Activated CD8-positive, alpha-beta T cell treated with anti-CD3 and anti-CD28 coated beads, Interleukin-2, amount 10 ng/mL, durations not matched to agents 7 days and 5 days (primary cell): ENCODE measurements at places on chromosomes 3 and 15. TPM values are rescaled to one million over a fixed set of nuclear protein-coding genes. Genes with fewer than 3 reads are reported as not detected.

DNA sequence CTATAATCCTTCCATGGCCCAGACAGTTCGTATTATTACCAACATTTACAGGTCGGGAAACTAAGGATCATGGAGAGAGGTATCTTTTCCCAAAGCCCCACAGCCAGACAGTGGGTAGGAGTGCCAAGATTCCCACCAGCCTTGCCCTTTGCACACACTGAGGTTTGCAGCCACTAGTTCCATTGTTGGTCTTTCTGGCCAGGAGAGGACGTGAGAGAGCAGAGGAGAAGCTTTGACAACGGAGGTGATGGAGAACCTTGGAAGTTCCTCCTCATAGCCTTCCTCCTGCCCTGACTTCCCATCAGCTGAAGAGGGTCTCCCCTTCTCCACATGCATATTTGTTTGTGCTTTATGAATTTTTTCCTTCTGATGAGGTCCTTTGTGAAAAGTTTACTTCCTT is 50.5 kb upstream of the PLCL2 start:
- peaks cover 25% of the 10 kb centered on the region for H3K4me1 ChIP-seq
- no peak overlapping the region for H3K4me3 ChIP-seq
- H3K27me3 ChIP-seq, result no peaks in the 10 kb centered on the region
- H3K36me3 ChIP-seq, result no peaks in the 10 kb centered on the region
- H3K27ac ChIP-seq, result no peak overlapping the region

DNA sequence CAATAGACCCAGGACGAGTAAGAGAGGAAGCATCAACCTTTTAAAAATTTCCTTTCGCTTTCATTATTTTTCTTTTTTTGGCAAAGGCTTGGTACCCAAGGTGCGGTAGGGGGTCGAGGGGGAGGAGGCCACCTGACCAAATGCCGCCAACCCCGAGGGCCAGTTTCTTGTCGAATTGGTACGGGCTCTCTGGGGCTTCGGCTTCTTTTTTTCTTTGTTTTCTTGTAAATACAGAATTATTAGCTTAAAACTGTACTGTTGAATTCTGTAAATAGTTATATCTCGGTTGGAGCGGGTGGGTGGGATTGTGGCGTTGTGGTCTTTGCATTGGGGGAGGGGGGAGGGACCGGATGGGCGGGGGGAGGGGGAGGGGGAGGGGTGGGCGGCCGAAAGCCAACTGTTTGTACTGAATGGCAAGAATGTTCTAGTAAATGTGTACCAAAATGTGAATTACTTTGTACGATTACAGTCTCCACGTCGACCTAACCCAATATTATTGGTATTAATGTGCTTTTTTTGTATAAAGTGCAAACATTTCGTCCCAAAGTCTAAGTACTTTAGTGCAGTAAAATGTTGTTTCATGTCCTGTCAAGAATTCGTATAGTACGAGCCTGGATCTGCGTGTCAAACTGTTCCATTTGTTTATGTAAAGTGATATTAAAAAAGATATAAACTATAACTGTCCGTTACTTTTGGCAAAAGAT is 4.7 kb downstream of the ZIC1 start:
- H3K4me3 ChIP-seq, result peak overlapping the region; percentile 48
- peak overlapping the region; percentile 60 for H3K27ac ChIP-seq
- H3K36me3 ChIP-seq, result peaks cover 18% of the 10 kb centered on the region
- DNase-seq, result no peak
- H3K27me3 ChIP-seq, result peaks cover 63% of the 10 kb centered on the region

- peaks cover 37% of the 10 kb centered on the region for H3K4me1 ChIP-seq
- peak overlapping the region; percentile 37 for H3K27ac ChIP-seq
- H3K4me3 ChIP-seq, result no peak overlapping the region
- no peak for DNase-seq
- no peaks in the 10 kb centered on the region for H3K36me3 ChIP-seq
Measured at GRCh38 chr3:52193065-52193464, 4.9 kb upstream of the ALAS1 start.

TRANK1 gene
- 49.3 TPM for total RNA-seq

GRCh38 chr3:138344754-138345153 is 3.6 kb upstream of the MRAS start:
- H3K36me3 ChIP-seq, result peaks cover 1% of the 10 kb centered on the region
- DNase-seq, result no peak
- no peak overlapping the region for H3K27ac ChIP-seq

SLC22A14 gene
- not detected for total RNA-seq

CPEB1 gene
- total RNA-seq, result 0.29 TPM

DNA sequence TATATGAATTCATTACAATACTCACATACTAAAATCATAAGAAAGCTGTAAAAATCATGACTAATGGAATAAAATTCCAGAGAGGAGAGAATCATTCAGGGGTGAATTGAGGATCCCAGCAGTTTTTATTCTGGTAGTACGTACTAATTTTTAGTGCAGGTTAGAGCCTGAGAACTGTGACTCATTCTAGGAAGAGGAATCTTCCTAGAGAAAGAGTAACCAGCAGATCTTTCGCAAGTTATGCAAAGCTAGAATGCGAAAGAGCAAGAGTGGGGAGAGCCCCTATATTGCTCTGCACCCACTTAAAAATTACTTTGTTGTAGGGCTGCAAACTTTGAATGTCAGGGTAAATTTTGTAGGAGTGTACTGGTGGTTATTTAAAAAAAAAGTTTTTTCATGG is 303.6 kb upstream of the ARPP21 start:
- H3K27ac ChIP-seq, result no peak overlapping the region
- H3K4me1 ChIP-seq, result no peaks in the 10 kb centered on the region
- H3K4me3 ChIP-seq, result no peak overlapping the region
- no peak for DNase-seq

- no peak overlapping the region for H3K4me3 ChIP-seq
- no peak for DNase-seq
- no peak overlapping the region for H3K27ac ChIP-seq
Measured at GRCh38 chr15:70589728-70590127, 173.6 kb downstream of the UACA start.

SAMMSON gene
- not detected for total RNA-seq

GRCh38 chr3:99118381-99118780 is 216.9 kb upstream of the DCBLD2 start:
- H3K27ac ChIP-seq, result no peak overlapping the region
- no peak for DNase-seq
- H3K4me1 ChIP-seq, result no peaks in the 10 kb centered on the region
- no peaks in the 10 kb centered on the region for H3K27me3 ChIP-seq
- no peak overlapping the region for H3K4me3 ChIP-seq
